ENCODE measurements at places on chromosomes 3 and 15.

- no peak for DNase-seq
Observed at GRCh38 chr3:119794971-119795612, 13.2 kb downstream of the NR1I2 start.

DNA sequence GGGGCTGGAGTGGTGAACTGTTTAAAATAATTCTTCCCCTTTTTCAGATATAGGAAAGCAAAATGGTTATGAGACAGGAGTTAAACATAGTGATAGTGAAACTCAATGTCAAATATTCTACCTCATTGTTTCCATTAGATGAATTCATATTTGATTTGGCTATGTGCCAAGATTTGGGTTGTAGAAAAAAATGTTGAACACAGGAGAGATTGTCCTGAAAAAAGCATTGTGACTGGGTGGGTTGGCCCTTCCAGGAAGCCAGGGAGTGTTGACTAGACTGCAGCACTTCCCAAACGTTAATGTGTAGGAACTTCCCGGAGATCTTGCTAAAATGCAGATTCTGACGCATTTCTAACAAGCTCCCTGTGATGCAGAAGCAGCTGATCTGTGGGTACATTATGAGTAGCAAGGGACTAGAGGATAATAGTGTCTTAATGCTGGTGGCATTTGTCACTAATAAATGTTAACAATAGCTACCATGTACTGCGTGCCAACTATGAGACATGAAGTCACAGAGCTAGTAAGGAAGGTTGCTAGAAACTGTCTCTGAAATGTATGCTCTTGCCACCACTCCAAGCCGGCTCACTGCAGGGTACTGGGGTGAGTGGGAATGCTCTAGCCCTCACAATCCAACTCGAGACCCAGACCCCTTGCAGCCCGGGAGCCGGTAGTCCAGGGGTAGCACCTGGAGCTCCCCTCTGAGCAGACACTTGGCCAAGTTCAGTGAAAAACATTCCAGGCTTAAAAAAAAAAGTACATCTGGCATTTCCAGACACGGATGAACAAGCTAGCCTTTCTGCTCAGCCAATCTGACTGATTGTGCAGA, 120.6 kb downstream of the CD47 start:
- peak; percentile 11 for DNase-seq

- no peak for DNase-seq
Observed at GRCh38 chr3:42505849-42506410, 3.5 kb downstream of the VIPR1 start.

DNA sequence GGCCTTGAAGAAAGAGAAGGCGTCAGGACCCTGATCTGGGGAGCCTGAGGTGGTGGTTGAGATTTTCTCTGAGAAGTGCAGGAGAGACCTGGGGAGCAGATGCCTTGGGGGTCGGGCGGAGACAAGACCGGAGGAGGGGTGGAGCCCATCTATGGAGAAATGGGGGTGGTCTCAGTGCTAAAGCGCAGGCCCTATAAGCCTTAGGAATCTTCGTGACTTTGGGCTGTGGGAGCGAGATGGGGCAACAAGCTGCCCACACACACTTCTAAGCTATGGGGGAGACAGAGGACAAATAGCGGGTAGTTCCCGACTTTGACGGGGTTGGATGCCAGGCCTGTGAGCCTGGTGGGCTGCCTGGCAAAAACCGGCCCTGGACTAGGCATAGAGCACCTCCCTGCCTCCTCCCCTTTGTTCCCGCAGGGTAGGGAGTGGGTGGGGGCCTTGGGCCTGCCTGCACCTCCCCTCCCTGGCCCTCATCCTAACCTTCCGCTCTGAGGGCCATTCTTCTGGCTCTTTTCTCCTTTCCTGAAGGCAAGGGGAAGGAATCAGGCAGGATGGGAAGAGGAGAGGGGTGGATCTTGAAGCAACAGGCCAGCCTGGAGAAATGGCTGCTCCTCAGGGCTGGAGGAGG, 880 bp downstream of the NISCH start:
- DNase-seq: no peak

DNA sequence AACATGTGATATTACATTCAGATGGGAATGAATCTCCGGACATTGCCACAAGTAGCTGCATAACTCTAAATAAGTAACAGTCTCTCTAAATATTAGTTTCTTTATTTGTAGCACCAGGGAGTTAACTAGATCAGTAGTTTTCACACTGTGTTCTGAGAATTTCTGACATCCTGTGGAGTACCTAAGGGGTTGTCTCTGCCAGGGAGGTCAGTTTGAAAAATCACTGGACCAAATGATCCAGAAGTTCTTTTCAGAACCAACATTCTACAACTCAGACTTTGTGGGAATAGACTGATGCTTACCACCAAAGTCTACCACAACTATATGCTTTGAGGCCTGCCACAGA, 9.0 kb upstream of the ILDR1 start:
- DNase-seq: no peak

GRCh38 chr15:40275954-40276353, 6.9 kb downstream of the ANKRD63 start:
- no peak for DNase-seq

DNA sequence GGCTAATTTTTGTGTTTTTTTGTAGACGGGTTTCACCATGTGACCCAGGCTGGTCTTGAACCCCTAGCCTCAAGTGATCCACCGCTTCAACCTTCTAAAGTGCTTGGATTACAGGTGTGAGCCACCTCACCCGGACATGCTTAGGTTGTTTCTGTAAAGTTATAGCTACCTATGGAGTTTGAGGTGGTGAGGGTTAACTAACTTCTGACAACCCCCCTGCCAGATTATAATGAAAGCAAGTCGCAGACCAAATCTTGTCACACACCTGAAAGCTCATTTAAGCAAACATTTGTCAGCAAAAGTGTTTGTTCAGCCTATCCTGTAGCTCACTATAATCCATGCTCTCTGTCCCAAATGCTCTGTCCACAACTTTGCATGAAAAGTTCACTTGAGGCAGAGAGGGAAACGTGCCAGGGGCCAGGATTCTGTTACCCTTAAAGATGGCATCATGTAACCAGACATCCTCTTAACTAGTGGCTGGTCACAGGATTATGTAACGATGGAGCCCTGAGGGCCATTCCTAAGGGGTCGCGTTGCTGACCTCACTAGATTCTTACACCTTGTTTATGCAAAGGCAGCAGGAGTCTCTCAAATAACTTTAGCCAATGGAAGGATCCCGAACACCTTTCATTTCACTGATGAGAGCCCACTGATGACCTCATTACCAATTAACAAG, 24.1 kb upstream of the SENP5 start:
- no peak for DNase-seq

DNA sequence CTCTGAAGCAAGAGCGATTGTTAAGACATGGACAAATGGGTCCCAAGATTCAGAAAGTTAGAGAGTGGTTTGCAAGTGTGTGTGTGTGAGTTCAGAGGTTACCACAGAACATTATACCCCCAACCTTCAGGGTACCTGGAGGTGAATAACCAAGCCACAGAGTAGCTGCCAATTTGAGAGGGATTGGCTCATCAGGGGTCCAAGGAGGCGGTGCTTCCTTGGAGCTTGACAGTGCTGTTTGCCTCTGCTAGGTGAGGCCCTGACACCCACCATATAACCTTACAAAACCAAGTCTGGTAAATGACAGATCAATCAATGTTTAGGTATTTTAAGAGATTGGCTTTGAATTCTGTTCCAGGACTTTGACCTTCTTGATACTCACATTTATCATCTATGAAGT, 35.7 kb downstream of the LRTM1 start:
- DNase-seq: no peak

DNA sequence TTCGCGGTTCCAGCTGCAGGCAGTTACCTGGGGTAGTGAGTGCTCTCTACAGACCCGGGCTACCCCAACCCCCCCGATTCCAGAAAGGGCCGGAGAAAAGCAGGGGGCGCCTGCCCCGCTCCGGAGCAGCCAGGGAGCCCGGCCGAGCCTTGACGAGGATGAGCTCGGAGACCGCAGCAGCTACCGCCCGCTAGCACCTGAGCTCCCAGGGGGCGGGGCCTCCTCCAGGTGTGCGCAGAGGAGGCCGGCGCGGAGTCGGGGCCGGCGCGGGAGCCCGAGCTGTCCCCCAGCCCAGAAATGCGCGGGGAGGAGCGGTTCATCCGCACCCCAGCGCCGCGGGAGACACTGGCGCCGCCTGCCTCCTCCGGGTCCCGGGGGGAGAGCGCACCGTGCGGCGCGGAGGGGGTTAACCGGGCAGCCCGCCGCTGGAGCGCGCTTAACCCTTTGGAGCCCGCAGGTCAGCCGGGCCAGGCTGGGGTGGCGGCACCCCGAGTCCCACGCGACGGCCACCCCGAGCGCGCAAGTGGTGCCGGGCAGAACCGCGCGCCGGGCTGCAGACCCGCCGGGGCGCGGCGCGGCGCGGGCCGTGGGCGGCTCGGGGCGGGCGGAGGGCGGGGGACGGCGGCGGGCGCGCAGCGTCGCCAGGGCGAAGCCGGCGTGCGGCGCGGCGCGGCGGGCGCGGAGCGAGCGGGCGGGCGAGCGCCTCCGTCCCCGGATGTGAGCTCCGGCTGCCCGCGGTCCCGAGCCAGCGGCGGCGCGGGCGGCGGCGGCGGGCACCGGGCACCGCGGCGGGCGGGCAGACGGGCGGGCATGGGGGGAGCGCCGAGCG, at the start of gene CACNA1D:
Gene CACNA1D, plus strand, starts transcription at position 649 of the 829 bp plus-strand sequence. CDS start 556 bp downstream, outside the sequence.
- DNase-seq: no peak

- no peak for DNase-seq
Observed at GRCh38 chr15:66249605-66250174, 3.9 kb downstream of the MEGF11 start.
